Effector memory CD4-positive, alpha-beta T cell (primary cell): ENCODE measurements at places on chromosomes 13 and 19.

- DNase-seq, result no peak
Observed at GRCh38 chr13:97492257-97492656, 58.3 kb downstream of the RAP2A start.

- no peak for DNase-seq
Observed at GRCh38 chr19:13718733-13719132, 45.6 kb upstream of the MRI1 start.

DNA sequence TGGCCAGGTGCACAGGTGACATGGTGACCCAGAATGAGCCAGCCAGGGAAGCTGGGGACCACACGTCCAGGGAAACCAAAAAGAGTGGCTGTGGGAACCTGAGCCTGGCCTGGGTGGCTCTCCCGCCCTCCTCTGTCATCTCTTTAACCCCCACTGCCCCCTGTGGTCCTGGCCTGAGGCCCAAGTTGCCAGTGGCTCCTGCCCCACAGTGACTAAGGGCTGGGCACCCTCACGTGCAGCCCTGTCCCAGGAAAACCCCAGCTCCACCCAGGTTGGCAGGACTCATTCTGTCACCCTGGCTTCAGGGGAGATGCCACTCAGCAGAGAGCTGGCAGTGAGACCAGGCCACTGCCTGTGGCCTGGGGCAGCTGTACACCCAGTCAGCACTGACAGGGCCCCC lies 30.6 kb upstream of the ISYNA1 start:
- DNase-seq, result no peak

- DNase-seq, result no peak
Observed at GRCh38 chr13:32951580-32951979, 64.6 kb upstream of the KL start.

- no peak for DNase-seq
Observed at GRCh38 chr13:77429320-77430142, 102.6 kb upstream of the MYCBP2 start.

DNA sequence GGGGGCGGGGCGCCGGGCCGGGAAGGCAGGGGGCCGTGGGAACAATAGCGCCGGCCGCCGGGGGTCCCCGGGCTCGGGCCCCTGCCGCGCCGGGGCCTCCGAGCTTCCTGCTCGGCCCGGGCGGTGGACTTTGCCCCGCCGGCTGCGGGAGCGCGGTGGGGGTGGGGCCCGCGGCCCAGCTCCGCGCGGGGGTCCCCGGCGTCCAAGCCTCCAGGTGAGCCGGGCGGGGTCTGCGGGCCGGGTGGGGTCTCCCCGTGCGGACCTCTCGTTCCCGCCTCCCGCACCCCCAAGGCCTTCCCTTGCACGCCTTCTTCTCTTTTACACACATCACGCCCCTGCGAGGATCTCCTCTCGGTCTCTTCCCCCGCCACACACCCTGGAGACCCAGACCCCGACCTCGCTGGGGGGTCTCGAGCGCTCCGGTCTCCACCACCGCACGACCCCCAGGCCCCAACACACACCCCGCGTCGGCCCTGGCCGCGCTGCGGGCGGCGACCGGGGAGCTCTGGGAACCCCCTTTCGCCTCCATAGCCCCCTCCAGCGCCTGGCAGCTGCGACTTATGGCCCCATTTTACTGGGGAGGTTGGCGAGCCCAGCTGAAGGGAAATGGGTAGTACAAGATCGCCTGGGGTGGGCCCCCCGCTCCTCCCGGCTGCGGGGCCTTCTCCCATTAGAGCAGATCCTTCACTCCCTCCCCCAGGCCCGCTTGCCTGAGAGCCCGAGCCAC lies 711 bp downstream of the CAMSAP3 start:
- no peak for DNase-seq

DNA sequence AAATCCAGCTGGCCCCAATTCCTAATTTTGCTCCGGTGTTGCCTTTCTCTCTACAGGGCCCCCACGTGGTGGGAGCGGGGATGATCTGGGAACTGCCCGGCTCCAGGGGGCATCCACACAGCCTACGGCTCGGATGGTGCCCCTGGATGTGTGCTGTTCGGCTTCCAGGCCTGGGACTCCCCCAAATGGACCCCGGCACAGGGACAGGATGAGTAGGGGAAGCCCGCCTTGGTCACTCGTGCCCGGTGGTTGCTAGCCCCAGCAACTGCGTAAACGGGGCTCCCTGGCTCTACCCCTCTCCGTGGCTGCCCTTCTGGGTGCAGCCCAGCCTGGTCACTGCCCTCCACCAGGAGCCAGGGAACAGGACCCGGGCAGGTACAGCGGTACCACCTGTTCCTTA lies 111.5 kb downstream of the TEX26 start:
- no peak for DNase-seq

- DNase-seq, result no peak
Observed at GRCh38 chr13:98930151-98930591, 47.7 kb downstream of the DOCK9 start.

DNA sequence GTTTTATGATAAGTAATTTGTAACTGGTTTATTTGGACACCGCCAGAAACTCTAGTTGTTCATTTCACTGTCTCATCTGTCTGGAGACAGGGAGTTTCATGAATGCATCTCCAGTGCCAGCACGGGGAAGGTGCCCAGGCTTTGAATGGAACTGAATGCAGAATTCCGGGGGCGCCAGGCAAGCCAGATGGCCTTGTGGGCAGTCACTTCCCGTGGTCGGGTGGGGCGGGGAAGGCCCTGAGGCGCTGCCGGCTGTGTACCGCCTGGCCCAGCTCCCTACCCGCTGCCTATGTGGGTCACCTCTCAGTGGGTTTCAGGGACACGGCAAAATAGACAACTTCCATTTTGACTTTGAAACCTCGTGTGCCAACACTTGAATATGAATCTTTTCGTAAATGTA lies 28.8 kb upstream of the MCF2L start:
- no peak for DNase-seq

DNA sequence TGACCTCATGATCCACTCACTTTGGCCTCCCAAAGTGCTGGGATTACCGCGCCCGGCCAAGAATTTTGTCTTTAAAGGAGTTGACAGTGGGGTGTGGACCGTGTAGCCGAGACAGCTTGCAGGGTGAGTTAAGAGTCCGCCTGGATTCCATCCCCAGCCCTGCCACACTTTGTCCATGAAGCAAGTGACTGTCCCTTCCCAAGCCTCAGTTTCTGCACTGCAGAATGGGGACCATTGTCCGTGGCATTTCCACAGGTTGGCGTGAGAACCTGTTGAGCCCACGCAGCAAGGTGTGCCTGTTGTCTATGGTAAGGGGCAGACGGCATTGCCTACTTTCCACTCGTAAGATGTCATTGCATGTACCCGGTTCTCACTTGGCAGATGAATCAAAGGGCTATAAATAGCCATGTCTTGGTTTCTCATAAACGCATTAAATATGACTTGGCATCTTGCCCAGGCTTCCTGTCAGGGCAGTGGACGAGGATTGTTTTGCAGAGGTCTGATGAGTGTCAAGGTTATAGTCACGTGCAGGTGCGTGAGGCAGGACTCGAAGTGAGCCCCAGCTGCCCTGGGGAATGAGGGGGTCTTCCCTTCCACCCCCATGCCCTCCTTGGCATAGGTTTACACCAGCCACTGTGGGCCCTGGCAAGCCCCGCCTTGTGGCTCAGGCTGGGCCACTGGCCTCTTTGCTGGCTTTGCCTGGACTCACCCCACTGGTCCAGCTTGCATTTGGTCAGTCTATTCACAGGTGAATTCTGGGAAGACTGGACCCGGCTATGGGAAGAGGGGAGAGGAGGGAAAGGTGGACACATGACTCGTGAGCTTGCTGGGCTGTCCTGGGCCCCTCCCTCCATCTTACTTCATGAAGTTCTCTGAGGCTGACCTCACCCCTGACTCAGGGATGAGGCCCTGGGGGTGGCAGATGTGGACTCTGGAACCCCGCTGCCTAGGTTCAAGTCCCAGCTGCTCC lies 14.6 kb downstream of the FAM187B start:
- DNase-seq, result peak; percentile 72

DNA sequence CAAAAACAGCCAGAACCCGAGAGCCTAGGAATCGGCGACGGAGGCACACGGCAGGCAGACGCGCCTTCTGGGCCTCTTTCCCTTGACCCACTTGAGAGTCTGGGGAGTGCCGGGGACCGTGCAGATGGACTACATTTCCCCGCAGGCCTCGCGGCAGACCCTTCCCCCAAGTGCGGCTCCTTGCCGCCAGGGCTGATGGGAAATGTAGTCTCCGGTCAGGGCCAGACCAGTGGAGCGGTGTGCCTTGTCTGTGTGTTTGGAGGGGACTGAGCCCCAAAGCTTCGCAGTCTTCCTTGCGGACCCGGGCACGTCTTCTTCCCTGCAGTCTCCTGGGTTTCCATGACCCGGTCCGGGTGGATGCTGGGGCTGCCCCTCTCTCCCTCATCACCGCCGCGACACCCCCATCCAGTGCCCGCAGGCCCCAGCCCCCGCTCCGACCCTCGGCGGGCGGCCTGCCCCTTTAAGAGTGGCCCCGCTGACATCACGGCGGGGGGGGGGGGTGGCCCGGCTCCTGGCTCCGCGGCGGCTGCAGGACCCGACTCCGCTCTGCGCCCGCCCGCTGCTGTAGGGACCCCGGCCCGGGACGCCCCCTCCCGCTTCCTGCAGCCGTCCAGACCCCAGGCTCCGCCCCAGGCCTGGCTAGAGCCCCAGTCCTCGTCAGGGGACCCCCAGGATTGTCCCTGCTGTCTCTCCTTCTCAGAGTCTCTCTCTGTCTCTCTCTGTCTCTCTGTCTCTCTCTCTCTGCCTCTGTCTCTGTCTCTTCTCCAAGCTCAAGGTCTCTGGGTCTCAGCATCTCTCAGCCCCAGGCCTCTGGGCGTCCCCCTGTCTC lies 758 bp upstream of the CACNG7 start:
- DNase-seq, result no peak

DNA sequence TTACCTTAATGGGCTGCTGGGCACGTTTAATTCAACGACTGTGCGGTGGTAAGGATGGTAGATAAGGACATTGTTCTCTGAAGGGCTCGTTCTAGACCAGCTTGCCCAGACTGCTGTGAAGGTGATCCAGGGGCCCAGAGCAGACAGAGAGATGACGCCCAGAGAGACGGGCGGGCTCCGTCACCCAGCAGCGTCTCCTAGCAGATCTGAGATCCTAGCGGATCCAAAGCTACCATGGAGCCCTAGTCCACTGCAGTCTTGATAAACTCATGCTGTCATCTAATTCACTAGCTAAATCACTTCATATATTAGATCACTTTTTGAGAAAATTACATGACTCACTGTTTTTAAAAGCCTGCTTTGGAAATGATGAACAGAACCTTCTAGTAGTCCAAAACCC lies 21.5 kb downstream of the COL4A2 start:
- DNase-seq, result no peak

- no peak for DNase-seq
Observed at GRCh38 chr13:24228852-24229458, 68.4 kb downstream of the SPATA13 start.

DNA sequence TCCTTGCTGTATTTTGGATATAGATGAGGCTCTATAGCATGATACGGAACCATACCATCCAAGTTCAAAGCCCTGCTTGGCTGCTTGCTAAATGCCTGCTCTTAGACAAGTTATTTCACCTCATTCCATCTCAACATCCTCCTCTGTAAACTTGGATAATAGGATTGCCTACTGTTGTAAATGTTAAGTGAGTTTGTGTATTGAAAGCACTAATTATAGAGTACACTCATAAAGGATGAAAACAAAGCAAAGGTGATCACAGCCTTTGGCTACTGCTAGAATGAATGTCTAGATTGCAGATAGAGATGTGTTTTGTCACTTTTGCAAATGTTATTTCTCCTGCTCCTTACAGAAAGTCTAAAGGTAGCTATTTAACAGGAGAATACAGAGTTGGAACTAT lies 34.3 kb upstream of the STARD13 start:
- no peak for DNase-seq

- no peak for DNase-seq
Observed at GRCh38 chr13:34748073-34748472, 194.0 kb upstream of the NBEA start.

GRCh38 chr13:59478908-59479307 lies 684.8 kb downstream of the DIAPH3 start:
- no peak for DNase-seq

DNA sequence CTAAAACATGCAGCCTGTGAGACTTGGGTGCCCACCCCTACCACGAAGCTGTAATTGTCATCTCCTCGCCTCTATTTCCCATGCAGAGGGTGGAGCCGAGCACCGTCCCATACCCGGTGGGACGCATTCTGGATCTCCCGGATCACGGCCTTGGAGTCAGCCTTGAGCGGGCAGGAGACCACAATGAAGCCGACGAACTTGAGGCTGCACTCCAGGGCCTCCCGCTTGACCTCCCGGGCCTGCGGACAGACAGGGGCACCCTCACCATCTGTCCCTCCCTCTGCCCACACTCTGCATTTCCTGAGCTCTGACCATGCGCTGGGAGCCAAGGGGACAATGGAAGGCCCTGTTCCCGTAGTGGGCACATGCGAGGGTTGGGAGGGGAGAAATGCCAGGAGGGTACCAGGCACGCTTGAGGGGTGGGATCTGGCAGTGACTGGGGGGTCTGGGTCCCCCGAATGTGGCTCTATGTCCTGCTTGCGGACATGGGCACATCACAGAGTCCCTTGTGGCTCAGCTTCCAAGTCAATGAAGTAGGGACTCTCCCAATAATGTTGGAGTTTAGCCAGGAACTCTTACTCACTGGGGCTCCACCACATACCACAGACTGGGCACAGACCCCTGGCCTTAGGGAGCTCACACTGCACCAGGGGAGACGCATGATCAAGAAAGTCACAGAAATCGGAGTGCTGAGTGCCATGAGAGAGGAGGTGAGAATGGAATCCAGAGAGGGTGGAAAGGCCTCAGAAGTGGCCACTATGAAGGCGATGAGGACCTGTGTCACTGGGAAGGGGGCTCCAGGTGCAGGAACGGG lies 9.2 kb upstream of the GMIP start:
- no peak for DNase-seq

DNA sequence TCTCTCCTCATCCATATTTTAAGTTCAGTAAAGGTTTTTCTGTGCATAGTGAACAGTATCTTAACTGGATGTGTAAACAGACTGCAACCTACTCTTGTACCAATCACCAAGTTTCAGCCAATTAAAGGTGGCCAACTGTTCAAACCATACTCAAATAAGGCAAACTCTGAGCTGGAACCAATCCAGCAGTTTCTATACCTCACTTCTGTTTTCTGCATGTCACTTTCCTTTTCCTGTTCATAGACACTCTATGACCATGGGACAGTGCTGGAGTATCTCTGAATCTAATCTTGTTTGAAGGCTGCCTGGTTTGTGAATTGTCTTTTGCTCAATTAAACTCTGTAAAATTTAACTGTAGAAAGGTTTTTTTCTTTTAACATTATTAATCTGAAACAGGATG lies 470.3 kb upstream of the SLITRK6 start:
- no peak for DNase-seq

- no peak for DNase-seq
Observed at GRCh38 chr19:6402837-6403608, 10.1 kb upstream of the GTF2F1 start.

GRCh38 chr19:51777570-51778462 lies 16.8 kb downstream of the FPR2 start:
- peak; percentile 4 for DNase-seq
